Hematopoietic multipotent progenitor cell treated with erythropoietin and hydrocortisone succinate and interleukin-3 and kit ligand, for 8 days (in vitro differentiated cells): ENCODE measurements at places on chromosomes 7 and 10.

DNA sequence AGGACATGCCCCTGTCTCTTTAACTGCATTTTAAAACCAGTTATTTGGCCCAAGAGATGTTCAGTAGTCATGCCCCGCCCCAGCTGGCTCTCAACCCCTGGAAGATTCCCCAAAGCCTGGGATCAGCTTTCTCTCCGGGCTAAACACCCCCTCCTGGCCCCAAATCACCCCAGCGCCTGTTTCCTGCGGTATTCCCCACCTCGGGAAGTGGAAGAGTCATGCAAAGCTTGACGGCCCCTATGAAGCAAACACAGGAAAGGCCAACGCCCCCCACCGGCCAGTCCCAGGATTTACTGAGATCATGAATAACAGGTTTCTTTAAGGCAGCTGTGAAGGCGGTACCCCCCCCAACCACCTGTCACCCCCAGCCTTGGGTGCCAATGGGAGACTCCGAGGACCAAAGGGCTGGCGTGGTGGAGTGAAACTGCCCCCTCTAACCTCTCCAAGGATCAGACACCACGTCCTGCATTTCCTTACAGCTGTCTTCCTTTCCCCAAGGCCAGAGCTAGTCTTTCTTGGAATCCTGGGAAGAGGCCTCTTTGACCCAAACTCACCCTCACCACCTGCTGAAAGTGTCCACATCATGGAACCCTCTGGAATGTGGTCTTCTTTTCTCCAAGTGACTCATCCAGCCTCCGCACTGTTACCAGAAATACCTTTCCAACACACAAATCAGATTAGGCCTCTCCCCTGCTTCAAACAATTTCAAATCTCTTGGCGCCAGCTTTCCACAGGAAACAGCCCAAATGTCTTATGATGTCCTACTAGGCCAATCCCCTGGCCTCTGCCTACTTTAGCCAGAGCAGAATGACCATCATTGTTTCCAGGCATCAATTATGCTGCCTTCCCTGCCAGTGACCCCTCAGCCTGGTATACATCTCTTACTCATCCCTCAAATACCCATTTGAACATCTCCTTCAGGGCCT lies 301.5 kb downstream of the ZEB1 start:
- DNase-seq, result no peak

DNA sequence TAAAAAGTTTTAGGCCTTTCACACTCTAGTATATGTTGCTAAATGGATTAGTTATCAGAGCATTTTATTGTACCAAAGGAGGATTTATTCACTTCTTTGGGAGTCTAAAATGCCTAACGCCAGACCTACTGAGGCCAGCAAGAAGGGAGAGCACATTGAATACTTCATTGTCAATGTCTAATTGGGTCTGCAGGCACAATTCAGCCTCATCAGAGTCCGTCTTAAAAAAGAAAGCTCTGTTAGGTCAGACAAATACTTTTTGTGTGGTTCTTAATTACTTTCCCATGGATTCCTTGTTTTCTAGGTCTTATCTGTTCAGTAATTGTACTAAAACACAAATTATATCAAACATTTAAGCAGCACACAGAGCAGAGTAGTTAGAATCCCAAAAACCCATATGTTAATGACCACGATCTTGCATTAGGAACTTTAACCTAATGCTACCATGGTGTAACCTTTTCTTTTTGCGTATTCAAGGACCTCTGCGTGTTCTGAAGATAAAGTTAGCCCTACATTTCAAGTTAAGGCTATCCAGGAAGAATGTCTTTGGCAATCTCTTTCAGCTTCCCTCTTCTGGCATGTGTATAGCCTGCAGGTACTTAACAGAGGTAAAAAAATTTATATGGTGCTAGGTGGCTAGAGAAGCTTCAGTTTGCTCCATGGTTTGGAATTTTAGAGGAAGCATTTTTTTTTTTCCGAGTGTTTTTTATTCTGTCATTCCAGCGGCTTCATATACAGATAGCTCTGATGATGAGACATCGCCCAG lies 45.7 kb upstream of the STRIP2 start:
- no peak for DNase-seq

DNA sequence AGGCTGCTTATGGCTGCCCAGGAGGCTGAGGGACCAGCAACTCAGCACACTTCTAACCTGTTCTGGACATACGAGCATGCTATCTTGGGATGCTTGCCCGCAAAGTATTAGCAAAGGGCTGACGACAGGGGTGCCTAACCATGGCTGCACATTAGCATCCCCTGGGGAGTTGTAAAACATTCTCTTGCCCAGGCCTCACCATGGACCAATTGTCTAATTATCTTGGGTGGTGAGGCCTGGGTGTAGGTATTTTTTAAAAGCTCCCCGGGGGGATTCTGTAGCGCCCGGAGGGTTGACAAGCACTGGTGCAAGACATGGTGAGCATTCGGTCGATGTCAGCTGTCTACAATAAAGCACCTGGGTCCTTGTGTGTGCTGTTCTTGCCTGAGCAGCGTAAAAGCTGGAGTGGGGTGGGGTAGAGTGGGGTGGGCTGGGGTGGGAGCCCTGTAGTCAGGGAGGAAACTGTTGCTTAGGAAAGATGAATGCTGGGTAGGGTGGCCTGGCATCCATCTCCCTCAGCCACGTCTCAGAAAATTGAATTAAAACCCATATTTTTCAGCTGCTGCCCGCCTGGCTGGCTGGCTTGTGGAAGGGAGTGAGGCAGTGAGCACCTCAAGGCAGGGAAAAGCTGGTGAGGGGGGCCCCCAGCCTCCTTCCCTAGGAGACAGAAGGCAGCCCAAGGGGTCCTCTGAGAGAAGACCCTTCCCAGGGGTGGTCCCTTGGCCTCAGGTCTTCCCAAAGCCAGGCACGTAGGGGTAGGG lies 2.9 kb upstream of the ADCYAP1R1 start:
- no peak for DNase-seq

- peak; percentile 37 for DNase-seq
Measured at GRCh38 chr10:125343118-125343925, 183.0 kb upstream of the CTBP2 start.

DNA sequence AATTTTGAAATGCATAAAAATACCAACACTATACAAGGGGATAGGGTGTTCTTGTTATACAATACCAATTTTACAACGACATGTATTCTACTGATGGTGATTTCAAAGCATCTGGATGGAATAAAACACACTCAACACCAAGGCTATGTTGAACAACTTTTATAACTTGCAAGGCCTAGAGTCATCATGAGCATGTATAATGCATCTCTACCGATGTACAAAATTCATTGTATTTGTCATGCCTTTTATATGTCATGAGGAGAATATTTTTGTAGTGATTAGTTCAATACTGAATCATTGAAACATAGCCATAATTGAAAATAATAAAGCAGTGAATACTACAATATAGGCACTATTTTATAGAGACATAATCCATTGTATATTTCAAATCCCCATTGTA lies 160.2 kb downstream of the ETV1 start:
- DNase-seq, result no peak

GRCh38 chr10:93150289-93150688 lies 76.6 kb downstream of the CYP26A1 start:
- no peak for DNase-seq

GRCh38 chr10:3692387-3692999 lies 92.5 kb downstream of the KLF6 start:
- no peak for DNase-seq

GRCh38 chr7:12964836-12965235 lies 277.4 kb downstream of the ARL4A start:
- no peak for DNase-seq

DNA sequence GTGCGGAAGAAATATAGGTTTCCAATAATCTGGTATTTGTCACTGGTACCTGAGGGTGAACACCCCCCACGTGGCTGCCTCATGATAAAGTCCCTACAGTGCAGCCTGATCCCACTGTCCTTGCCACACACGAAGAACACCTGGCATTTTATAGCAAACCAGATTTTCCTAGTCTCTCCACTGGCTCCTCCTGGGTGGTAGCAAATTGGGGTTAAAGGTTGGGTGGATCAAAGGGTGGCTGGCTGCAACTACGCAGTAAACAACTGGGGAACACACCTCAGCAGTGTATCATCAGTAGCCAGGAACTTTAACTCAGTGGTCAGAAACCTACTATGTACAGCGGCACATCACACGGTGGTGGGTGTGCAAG lies 10.3 kb downstream of the SEPHS1 start:
- no peak for DNase-seq

- no peak for DNase-seq
Measured at GRCh38 chr7:7876419-7876818, 92.2 kb upstream of the GLCCI1 start.

GRCh38 chr7:8146788-8147413 lies 115.1 kb downstream of the ICA1 start:
- no peak for DNase-seq

GRCh38 chr7:102012941-102013461 lies 195.6 kb downstream of the CUX1 start:
- DNase-seq, result no peak

GRCh38 chr7:70098133-70098561 lies 499.9 kb downstream of the AUTS2 start:
- no peak for DNase-seq

DNA sequence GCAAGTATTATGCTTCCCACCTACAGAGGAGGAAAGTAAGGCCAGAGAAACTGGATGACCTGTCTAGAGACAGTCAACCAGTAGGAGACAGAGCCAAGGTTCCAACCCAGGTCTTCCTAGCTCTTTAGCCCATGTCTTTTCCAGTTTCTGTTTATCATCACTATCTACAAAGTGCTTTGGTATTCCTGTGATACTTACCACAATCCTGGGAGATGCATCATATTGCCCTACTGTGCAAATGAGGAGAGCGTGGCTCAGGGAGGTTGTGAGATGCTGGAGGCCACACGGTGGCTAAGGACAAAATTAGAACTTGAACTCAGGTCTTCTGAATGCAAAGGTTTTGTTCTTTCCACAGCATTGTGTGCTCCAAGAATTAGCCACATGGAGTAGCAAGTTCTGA lies 11.2 kb upstream of the PLEKHA1 start:
- no peak for DNase-seq

DNA sequence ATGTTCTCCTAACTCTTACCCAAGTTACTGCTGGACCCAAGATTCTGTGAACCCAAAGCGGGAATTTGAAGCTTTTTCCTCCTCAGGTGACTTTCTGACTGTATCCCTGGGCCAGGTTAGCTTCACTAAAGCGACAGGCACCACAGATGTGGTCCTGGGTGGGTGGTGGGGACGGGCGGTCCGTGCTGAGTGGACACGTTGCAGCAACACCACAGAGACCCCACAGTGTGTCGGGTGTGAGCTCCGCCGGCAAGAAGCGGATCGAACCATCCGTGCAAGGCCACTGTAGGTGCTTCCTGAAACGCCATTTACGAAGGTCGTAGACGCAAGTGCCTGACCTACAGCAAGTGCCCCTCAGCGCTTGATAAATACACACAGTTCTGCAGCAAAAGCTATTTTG lies 325.9 kb downstream of the ADARB2 start:
- DNase-seq, result no peak

DNA sequence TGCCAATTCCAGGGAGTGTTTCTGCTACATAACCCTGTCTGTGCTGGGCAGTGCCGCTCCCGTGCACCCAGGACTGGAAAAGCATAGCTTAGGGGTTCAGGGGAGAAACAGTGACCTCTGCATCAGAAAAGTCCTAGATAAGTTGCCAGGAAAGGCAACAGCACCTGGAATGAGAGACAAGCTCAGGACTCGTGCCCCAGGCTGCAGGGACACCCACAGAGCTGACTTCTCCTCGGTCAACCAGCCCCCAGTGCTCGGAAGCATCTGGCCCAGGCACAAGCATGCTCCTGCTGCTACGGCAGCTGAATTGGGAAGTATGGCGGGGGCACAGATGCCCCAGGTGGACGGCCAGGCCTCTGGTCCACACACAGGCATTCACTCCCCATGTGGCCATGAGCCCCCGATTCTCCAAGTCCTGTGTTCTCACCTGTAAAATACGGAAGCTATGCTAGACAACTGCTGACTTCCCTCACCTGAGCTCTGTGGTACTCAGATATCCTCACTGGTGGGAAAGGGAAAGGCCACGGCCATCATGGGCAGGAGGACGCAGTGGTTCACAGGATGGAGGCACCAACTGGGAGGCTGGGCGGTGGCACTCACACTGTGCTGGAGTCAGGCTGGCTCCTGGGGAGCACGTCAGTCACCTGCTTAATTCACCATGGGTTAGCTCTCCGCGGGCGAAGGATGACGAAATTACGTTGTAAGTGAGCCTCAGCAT lies 220.5 kb downstream of the PTPRN2 start:
- DNase-seq, result no peak

GRCh38 chr10:59387951-59388670 lies 25.8 kb upstream of the FAM13C start:
- DNase-seq, result no peak

GRCh38 chr10:74755273-74755672 lies 71.1 kb upstream of the KAT6B start:
- no peak for DNase-seq

DNA sequence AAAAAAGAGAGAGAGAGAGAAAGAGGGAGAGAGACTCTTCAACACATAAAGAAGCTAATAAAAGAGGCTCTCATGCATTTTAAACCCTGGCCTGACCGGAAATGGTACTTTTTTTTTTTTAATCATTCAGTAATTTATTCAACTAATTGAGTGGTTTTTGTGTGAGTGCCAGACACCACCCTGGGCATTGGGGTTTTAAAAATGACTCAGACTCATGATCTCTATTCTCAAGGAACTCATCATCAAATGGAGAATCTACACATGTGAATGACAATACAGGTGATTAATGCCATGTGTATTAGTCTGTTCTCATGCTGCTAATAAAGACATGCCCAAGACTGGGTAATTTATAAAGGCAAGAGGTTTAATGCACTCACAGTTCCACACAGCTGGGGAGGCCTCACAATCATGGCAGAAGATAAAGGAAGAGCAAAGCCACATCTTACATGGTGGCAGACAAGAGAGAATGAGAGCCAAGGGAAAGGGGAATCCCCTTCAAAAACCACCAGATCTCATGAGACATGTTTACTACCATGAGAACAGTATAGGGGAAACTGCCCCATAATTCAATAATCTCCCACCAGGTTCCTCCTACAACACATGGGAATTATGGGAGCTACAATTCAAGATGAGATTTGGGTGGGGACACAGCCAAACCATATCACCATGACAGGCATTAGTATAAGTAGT lies 158.5 kb upstream of the AUTS2 start:
- DNase-seq, result no peak

GRCh38 chr7:29289156-29290021 lies 94.8 kb downstream of the CHN2 start:
- DNase-seq, result no peak

DNA sequence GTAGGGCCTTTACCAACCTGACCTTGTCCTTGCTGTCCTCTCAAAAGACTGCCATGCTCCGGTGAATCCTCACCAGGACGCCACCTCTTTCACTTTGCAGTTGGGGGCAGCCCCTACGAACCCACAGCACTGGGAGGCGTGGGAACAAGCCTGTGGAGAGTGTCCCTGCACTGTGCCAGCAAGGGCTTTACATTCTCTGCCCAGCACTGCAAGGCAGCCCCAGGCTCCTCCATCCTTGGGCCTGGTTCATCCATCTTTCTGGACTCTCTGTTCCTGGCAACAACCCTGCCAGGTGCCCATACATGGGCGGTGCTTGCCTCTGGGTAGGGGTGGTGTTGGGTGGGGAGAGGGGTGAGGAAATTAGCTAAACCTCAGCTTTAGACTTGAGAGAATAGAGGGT lies 1.4 kb downstream of the CHAT start:
- DNase-seq, result no peak

- no peak for DNase-seq
Measured at GRCh38 chr10:23198940-23199767, 7.0 kb downstream of the PTF1A start.

GRCh38 chr7:142586611-142587010 lies 162.7 kb upstream of the PRSS1 start:
- no peak for DNase-seq

- no peak for DNase-seq
Measured at GRCh38 chr7:73726083-73726466, 6.6 kb upstream of the STX1A start.
